ENCODE measurements at places on chromosomes 2 and 18. TPM values are rescaled to one million over a fixed set of nuclear protein-coding genes. Genes with fewer than 3 reads are reported as not detected.
A peak's percentile ranks its signal among the peaks of the same experiment; 100 is the strongest.

GRCh38 chr2:25720575-25720974 is 47.2 kb upstream of the DTNB start:
- peaks cover 4% of the 10 kb centered on the region for H3K4me1 ChIP-seq
- no peaks in the 10 kb centered on the region for H3K36me3 ChIP-seq
- no peak for DNase-seq
- H3K27ac ChIP-seq = no peak overlapping the region
- peaks cover 3% of the 10 kb centered on the region for H3K27me3 ChIP-seq

- H3K36me3 ChIP-seq = peaks cover 62% of the 10 kb centered on the region
- H3K4me1 ChIP-seq = peaks cover 52% of the 10 kb centered on the region
- no peak for DNase-seq
- no peaks in the 10 kb centered on the region for H3K27me3 ChIP-seq
- no peak overlapping the region for H3K27ac ChIP-seq
- H3K4me3 ChIP-seq = no peak overlapping the region
Observed at GRCh38 chr2:86042256-86043168, 63.2 kb downstream of the POLR1A start.

DNA sequence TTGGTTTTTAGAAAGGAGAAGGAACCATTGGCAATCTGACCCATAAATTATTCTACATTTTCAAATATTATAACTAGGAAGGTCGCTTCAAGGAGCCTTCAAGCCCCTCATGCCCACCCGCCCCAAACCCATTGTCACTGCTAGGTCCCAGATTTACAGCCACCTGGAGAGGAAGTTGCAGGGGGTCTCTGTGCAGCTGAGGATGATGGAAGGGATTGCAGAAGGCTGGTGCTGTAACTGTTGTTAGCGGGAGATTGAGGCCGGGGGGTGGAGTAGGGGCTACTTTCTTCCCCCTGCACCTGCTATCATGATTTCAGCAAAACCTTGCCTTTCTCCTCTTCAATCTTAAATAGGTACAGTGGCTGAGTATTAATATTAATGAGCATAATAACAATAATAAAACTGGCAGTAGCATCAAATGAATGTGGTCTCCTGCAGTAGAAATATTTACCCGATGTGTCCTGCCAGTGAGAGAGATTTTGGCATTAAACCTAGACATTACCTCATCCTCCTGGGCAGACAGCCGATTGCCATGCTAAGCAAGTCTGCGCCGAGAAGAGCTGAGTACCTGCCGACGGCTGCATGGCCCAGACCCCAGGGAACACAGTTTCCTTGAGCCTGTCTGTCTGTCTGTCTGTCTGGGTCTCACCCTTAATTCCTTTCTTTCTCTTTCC is 225.4 kb downstream of the FAM210A start:
- H3K27ac ChIP-seq = no peak overlapping the region
- H3K36me3 ChIP-seq = peaks cover 26% of the 10 kb centered on the region
- peaks cover 37% of the 10 kb centered on the region for H3K4me1 ChIP-seq
- DNase-seq = no peak
- H3K27me3 ChIP-seq = no peaks in the 10 kb centered on the region

Gene PLB1
- 1.6 TPM for total RNA-seq

- H3K4me1 ChIP-seq = peaks cover 52% of the 10 kb centered on the region
- peak overlapping the region; percentile 97 for H3K4me3 ChIP-seq
- H3K27me3 ChIP-seq = no peaks in the 10 kb centered on the region
- DNase-seq = peak; percentile 44
- peak overlapping the region; percentile 98 for H3K27ac ChIP-seq
Observed at GRCh38 chr2:43224571-43225092, 1.8 kb downstream of the ZFP36L2 start.

- DNase-seq = no peak
- H3K27me3 ChIP-seq = no peaks in the 10 kb centered on the region
- H3K4me1 ChIP-seq = peaks cover 18% of the 10 kb centered on the region
Observed at GRCh38 chr2:108491848-108492247, 42.4 kb upstream of the LIMS1 start.

DNA sequence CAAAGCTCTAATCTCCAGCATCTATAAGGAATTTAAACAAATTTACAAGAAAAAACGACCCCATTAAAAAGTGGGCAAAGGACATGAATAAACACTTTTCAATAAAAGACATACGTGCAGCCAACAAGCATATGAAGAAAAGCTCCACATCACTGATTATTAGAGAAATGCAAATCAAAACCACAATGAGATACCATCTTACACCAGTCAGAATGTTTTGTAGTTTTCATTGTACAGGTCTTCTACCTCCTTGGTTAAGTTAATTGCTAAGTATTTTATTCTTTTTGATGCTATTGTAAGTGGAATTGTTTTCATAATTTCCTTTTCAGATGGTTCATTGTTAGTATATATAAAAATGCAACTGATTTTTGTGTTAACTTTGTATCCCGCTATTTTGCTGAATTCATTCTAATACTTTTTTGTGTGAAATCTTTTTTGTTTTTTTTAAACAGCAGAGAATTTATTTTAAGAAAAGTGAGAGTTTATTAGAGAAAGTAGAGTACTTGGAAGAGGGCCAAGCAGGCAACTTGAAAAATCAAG is 40.7 kb downstream of the SLC39A10 start:
- no peak for DNase-seq
- no peak overlapping the region for H3K4me3 ChIP-seq
- no peak overlapping the region for H3K27ac ChIP-seq
- no peaks in the 10 kb centered on the region for H3K27me3 ChIP-seq
- peaks cover 21% of the 10 kb centered on the region for H3K4me1 ChIP-seq
